ENCODE measurements at places on chromosomes 7 and 10. TPM values are rescaled to one million over a fixed set of nuclear protein-coding genes. Genes with fewer than 3 reads are reported as not detected.

DNA sequence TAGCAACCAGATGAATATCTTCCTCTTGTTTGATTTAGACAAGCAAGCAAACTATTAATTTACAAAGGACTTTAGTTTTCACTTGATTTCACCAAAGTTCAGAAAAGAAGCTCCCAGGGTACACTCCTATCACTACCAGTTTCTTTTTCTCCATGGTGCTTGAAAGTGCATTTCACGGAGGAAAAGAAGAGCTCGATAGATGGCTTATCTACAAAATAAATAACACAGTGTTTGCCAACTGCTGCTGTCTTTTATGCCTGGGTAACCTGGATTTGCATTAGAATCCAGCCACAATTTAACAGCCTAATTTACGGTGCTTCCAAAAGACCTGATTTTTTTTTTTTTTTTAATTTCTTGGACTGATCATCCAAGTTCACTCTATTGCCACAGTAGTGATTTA, 275.7 kb downstream of the GPR37 start:
- DNase-seq: no peak

Gene MYL7
- total RNA-seq: not detected

Gene ASIC3
- under 0.01 TPM for total RNA-seq

DNA sequence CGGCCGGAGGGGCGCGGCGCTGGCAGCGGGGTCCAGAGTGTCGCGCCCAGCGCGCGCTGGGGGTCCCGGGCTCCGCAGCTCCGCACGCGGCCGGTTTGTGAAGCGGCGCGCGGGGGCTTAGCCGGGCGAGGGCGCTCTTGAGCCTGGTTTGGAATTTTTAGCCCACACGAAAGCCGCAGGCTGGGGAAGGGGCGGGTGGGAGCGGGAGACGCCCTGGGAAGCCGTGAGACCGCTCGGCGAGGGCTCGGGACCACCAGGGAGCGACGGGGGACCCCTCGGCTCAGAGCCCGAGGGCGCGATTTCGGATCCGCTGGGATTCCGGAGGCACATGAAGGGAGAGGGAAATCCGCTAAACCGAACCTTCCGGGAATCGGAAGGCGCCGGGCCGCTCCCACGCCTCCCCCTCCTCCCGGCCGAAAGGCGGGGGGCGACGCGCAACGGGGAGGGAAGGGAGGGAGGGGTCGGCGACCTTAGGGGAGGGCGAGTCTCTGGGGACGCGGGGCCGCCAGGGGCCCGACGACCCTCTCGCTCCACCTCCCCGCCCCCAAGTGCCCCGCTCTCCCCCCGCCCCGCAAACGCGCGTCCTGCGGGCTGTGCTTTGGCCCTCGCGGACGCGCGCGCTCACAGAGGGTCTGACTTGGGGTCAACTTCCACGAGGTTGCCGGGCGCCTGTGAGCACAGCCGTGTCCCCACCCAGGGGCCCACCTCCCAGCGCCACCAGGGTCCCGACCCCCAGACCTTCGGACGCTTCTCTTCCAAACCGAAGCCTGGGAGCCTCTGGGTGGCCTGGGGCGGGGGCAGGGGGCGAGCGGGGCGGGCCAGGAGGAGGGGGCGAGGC, 5.1 kb upstream of the ELFN1 start:
- DNase-seq: peak; percentile 66

- DNase-seq: no peak
Measured at GRCh38 chr7:111091593-111092358, 849 bp downstream of the LRRN3 start.

DNA sequence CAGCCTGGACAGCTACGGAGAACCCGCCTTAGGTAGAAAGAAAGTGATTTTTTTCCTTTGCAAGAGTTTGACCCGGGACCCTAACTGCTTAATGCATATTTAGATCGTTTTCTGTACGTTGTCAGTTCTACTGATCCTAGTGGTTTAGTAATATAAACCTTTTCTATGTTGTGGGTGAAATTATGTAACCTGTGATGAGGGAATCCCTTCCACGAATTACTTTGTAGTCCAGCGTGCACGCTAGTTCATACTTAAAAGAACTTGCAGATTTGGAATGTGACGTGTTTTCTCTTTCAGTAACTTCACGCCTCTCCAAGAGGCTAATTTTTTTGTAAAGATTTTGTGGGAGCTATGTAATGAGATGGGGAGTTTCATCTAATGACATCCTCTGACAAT, 705 bp downstream of the SLF2 start:
- no peak for DNase-seq

Gene UBTD1
- 30.3 TPM for total RNA-seq

DNA sequence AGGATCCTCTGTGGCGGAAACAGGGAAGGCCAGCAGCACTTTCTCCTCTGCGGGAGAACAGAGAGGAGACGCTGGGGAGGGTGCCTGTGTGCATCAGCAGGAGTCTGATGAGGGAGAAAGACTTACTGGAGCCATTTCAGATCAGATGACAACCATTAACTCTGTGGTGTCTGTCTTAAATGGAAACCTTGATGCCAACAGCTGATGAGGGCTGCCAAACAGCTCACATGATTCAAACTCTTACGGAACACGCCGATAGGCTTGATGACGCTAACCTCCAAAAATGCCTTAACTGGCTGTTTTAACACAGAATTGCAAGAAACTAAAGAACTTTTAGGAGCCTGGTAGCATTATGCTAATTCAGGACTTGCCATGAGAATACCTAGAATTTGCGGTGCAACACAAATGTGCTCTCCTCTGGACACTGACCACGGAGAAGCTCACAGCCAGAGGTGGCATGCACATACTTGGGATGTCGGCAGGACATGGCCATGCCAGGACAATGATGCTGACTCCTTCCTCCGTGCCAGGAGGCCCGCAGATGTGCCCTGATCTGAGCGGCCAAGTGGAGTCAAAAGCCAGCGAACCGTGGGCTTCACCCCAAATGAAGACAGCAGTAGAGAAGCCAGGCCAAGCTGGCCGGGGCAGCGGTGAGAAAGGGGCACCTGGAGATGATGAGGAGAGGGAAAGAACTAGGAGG, 154.9 kb downstream of the ZMYND11 start:
- DNase-seq: no peak

DNA sequence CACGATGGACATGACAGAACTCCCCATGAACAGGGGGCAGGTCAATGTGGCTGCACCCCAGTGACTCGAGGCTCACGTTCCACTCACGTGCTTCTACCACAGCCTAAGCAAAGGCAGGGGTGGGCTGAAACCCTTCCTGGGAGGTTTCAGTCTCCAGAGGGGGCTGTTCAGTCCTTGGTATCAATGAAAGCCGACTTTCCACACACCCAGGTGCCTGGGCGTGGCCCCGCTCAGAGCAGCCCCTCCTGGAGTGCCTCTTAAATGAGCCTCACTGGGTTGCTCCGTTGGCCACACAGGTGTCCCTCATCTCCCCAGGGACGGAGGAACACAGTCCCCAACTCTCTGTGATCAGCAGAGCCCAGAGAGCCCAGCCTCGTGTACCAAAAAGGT, 90.5 kb upstream of the PDGFA start:
- DNase-seq: no peak

GRCh38 chr10:26860443-26861204, at the start of gene ABI1:
Gene ABI1 (minus strand): TSS chr10:26860958. CDS start chr10:26860863, 95 bp downstream.
- peak; percentile 99 for DNase-seq

Gene STMP1
- total RNA-seq: 18.6 TPM

DNA sequence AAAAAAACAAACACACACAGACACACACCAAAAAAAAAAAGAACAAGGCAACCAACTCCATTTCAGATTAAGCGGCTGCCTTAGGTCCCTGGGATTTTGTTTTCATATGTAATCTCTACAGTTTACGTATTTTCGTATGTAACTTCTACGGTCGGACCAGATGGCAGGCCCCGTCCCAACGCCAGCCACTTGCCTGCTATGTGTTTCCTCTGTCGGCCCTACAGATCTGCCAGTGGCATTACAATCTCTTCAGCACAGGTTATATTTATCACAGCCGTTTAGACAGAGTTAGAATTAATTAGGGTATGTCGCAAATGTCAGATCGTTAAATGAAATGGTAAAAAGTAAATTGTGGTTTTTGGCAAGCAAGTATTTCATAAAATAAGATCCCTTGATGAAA, 99.3 kb downstream of the DNAJB6 start:
- DNase-seq: no peak

DNA sequence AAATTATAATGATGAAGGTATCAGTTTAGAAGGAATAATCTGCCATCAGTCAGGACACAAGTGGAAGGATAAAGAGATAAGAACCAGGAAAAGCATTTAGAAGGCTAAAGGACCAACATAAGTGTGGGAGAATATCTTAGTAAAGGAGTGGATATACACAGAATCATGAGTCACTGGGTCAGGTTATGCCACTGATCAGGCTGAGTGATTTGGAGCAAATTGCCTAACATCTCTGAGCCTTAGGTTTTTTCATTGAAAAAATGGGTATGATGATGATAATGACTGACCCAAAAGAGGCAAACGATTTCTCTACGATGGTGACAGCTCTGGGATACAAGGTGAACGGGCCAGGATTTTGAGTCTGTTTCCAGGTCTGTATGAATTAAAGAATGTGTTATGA, 2.8 kb upstream of the CUL1 start:
- DNase-seq: no peak

- DNase-seq: peak; percentile 57
Measured at GRCh38 chr7:117114272-117114671, 161.0 kb downstream of the ST7 start.

GRCh38 chr10:18406136-18406535, 245.3 kb downstream of the NSUN6 start:
- DNase-seq: no peak

DNA sequence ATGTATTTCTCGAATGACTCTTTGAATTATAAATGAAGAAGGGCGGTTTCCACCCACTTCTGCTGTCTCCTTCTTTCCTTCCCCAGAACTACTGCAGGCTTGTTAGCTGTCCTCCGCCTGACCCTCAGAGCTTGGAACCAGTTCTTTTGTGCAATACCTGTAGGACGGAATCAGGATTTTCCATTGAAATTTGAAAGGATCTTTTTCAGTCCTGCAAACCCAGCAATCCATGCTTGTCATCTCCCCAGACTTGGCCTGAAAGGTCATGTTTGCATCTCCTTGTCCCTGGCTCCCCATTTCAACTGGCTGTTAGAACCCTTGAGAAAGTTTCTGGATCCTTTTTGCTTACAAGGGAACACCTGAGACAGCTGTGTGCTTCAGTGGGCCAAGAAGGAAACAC, 47.5 kb downstream of the PLCE1 start:
- DNase-seq: no peak

Gene TAS2R41
- not detected for total RNA-seq

- DNase-seq: no peak
Measured at GRCh38 chr10:110985497-110986275, 66.3 kb downstream of the SHOC2 start.

DNA sequence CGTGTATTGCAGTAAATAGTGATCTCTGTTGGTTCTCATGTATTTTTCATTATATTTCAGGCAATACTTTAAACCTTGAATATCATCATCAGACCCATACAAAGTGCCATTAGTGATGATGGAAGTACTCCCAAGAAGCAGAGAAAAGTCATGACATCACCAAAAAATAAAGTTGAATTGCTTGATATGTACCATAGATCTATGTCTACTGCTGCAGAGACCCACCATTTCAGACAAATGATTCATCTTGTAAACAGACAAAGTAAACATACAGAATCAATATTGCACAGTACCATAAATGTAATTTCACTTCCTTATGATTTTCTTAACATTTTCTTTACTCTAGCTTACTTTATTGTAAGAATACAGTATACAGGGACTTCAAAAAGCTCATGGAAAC, 347.8 kb downstream of the IPMK start:
- no peak for DNase-seq

- no peak for DNase-seq
Measured at GRCh38 chr10:112374724-112375541, 1.0 kb downstream of the ACSL5 start.

DNA sequence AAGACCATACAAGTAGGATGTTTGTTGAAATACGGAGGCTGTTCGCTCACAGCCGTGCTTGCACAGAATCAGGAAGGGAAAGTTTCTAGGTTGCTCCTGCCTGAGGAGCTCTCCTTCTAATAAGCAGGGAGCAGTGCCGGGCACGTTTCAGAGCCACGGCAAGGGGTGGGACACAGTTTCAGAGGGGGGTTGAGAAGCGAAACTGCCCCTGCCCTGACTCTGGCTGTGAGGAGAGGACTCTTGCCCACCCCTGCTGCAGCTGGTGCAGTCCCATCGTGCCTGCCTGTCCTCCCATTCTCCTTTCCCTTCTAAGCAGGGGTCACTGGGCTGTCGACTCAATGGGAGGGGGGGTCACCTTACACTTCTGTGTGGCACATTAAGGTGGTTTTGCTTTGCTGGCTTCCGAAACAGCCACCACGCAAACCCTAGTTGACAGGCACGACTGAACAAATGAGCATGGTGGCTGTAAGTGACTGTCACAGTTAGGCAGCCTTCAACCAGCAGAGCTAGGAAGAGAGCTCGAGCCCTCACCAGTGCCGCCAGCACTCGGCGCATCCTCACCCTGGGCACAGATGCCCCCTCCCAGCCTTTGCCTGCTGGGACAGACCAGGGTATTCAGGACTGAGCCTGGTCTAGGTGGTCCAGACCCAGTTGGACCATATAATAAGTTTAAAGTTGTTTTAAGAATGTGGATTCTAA, 37.5 kb downstream of the ZNF467 start:
- no peak for DNase-seq

GRCh38 chr7:919114-919442, 35.4 kb downstream of the ADAP1 start:
- no peak for DNase-seq

GRCh38 chr10:48748573-48748972, 63.9 kb downstream of the WDFY4 start:
- DNase-seq: no peak

DNA sequence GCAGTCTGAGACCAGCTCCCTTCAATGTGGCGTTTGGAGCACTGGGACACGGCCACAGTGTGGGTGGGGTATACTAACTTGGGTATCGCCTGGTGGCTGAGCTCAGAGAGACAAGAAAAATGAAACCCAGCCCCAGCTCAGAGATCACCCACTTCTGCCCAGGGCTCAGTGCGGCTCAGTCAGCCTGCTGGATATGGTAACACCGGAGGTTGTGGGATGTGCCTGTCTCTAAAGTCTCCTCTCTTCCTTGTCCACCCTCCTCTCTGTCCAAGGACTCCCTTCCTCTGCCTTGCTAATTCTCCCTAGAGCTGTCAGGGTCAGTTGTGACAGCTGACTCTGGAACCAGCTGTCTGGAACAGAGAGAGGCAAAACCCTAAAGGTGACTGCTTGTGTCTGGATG, 149.1 kb downstream of the PTPN20 start:
- no peak for DNase-seq
